Body of pancreas (tissue), 4 donors: ENCODE measurements at places on chromosomes 11 and 22. TPM values are rescaled to one million over a fixed set of nuclear protein-coding genes. Genes with fewer than 3 reads are reported as not detected.
A peak's percentile ranks its signal among the peaks of the same experiment; 100 is the strongest.

The EIF3D gene
- total RNA-seq, result 177 TPM

DNA sequence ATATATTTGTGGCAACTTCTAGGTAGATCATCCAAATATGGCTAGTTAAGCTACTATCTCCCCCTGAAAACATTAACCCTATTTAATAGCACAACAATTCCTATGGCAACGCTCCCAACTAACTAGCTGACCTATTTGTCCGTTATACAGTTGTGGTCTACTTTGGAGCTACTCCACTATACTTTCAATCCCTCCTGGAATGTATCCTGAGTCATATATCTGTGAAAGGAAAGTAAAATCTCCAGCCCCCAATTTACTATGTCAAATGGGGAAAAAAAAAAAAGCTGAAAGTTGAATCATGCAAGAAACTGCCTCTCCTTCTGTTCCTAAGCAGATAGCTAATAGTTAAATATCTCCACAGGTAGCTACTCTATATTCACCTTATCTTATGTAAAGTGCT, 128.5 kb downstream of the CD44 start:
- H3K27me3 ChIP-seq, result no peaks in the 10 kb centered on the region
- no peak overlapping the region for H3K4me3 ChIP-seq
- peaks cover 59% of the 10 kb centered on the region for H3K4me1 ChIP-seq
- DNase-seq, result no peak
- H3K36me3 ChIP-seq, result no peaks in the 10 kb centered on the region

DNA sequence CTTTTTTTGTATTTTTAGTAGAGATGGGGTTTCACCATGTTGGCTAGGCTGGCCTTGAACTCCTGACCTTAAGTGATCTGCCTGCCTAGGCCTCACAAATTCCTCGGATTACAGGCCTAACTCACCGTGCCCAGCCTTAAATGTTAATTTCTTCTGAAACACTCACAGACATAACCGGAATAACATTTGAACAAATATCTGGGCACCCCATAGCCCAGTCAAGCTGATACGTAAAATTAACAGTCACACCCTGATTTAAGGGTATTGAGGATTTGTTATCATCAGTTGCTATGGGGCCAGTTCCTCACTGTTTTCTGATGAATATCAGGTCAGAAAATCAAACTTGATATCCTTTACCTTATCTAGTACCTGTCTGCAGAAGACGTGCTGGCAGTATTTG, 23.0 kb upstream of the OR9Q1 start:
- H3K36me3 ChIP-seq, result no peaks in the 10 kb centered on the region
- H3K27ac ChIP-seq, result no peak overlapping the region
- DNase-seq, result no peak
- no peaks in the 10 kb centered on the region for H3K27me3 ChIP-seq

The MIAT gene
- 1.0 TPM for total RNA-seq

DNA sequence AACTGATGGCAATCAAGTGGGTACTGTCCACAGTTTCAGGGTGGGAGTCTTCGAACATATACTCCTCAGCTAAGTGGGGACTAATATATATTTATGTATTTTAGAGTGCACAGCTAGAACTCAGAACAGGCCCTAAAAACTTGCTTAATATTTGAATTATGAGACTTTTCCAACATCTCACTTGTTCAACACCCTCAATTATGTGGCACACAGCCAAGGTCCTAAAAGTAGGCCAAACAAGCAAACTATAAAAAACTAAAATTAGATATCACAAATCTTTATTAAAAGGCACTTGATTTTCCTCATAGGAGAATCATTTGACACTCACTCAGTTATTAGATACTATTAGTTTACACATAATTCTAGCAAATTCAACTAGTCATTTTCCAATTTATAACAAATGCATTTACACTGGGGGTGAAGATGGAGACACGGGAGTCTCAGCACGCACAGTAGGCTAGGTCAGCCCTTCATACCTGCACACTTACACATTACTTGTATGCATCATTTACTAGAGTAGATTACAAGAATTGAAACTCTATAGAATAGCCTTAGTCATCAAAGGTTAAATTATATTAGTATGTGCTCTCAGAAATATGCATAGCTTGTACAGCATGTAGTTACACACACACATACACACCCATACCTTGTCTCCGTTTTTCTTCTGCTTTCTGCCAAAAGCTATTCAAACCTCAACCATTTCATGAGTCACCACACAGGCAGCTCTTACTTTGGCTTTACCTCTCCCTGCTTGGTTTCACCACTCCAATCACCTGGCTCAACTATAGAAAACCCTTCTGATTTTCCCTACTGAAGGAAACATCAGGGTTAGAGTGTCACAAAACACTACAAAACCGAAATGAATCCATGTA, 171.5 kb downstream of the SBF2 start:
- no peaks in the 10 kb centered on the region for H3K27me3 ChIP-seq
- DNase-seq, result no peak
- no peak overlapping the region for H3K27ac ChIP-seq
- H3K4me3 ChIP-seq, result no peak overlapping the region
- no peaks in the 10 kb centered on the region for H3K36me3 ChIP-seq
- no peaks in the 10 kb centered on the region for H3K4me1 ChIP-seq

- no peak for DNase-seq
- H3K27ac ChIP-seq, result no peak overlapping the region
- no peaks in the 10 kb centered on the region for H3K36me3 ChIP-seq
- H3K27me3 ChIP-seq, result no peaks in the 10 kb centered on the region
Observed at GRCh38 chr11:66133216-66133775, 63.2 kb downstream of the PACS1 start.

DNA sequence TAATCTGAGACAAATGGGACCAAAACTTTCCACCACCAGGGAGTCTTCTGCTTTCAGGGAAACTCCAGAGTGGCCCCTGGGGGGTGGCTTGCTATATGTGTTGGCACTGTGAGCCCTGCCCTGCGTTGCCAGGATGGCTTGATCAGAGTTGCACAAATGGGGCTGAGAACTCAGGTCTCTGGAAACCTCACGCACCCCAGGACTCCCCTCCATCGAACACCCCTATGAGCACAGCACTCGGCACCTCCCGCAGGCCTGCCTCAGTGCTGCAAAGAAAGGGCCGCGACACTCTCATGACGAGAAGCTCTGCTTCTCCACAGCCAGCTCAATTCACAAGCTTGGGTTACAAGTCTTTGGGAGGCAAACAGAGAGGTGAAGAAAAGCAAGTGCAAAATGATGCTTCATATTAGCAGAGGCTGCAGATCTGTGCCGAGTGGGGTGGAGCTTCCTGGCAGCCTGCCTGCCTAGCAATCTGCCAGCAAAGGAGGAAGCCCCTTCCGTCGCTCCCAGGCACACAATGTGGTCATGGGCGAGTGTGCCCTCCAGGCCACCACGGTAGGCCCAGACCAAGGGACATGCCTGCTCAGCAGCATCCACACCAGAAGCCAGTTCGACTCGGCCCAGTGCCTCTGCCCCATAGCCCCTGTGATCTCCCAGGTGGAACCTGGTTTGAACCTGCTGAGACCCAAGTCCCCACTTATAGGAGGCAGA, 55.7 kb downstream of the MYH9 start:
- no peaks in the 10 kb centered on the region for H3K36me3 ChIP-seq
- H3K4me1 ChIP-seq, result peaks cover 100% of the 10 kb centered on the region
- no peak overlapping the region for H3K4me3 ChIP-seq
- DNase-seq, result peak; percentile 63
- H3K27ac ChIP-seq, result peak overlapping the region; percentile 94
- no peaks in the 10 kb centered on the region for H3K27me3 ChIP-seq

The SCUBE1 gene
- under 0.01 TPM for total RNA-seq

- H3K4me1 ChIP-seq, result peaks cover 13% of the 10 kb centered on the region
- peak overlapping the region; percentile 26 for H3K27ac ChIP-seq
- no peaks in the 10 kb centered on the region for H3K36me3 ChIP-seq
- no peaks in the 10 kb centered on the region for H3K27me3 ChIP-seq
- DNase-seq, result peak; percentile 25
- H3K4me3 ChIP-seq, result no peak overlapping the region
Observed at GRCh38 chr11:64071849-64072248, 36.1 kb downstream of the FLRT1 start.

DNA sequence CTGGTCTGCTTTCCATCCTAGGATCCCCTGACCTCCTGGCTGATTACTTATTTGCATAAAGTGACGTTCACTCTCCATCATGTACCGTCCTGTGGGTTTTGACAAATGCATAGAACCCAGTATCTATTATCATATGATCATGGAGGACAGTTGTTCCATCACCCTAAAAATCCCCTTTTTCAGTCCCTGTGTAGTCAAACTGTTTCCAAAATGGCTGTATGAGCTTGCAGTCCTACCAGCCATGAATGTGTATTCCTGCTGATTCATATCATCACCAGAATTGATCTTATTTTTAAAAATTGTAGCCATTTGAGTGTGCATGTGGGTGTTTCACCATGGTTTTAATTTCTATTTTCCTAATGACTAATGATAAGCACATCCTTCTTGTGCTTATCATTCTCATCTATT, 108.8 kb downstream of the MPPED1 start:
- no peaks in the 10 kb centered on the region for H3K4me1 ChIP-seq
- H3K4me3 ChIP-seq, result no peak overlapping the region
